Iris pigment epithelial cell (primary cell): ENCODE measurements at places on chromosomes 3 and 15.

DNA sequence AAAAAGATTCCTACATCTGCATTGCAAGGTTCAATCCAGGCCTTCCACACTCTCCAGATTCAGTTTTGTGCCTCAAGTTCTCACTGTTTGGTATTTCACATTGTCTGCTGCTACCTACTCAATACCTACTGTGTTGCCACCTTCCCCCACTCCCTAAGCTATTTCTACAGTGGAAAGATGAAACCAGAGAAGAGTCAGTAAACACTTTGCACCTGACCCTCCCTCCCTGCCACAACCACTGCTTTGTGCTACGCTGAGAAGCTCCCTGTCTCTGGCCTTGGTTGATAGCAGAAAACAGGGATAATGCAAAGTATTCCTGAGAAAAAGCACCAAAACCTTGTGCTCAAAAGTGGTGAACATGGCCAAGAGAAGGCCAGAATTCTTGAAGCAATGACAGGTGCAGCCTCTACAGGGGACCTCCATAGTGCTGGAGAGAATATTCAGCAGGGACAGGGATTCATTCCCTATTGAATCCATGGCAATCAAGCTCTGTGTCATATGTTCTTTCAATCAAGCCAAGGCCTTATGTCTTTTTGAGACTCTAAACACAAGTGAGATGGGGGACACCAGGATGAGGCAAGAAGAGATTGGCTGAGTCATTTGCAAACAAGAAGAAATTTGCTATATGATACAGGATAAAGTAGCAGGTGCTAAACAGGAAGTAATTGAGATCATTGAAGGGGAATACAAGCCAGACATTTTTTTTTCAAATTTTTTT, 83.5 kb upstream of the LIPC start:
- no peak for DNase-seq

DNA sequence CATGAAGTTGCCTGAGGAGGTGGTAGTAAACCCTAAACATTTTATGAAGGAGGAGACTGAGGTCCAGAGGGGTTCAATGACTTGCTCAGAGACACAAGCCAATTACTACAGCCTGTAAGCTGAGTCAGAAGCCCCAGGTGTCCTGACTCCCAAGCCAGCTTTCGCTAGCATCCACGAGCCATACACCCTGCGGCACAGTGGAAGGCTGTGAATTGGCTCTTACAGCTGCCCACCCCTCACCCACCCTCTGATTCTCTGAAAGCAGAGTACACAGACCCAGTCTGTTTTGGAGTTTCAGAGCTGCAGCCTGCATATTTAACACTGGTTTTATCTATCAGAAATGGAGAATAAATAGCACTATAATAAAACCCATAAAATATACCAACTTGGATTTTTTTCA, 253.4 kb downstream of the IGSF11 start:
- DNase-seq, result no peak

GRCh38 chr15:74283368-74283767, 47.2 kb downstream of the CCDC33 start:
- no peak for DNase-seq

GRCh38 chr3:65964838-65965237, 73.9 kb downstream of the MAGI1 start:
- DNase-seq, result no peak

- DNase-seq, result no peak
These were observed 153.8 kb upstream of the RORA start for GRCh38 chr15:61382927-61383326.

- DNase-seq, result no peak
These were observed at the start of gene MYL3 for GRCh38 chr3:46863261-46863782. Gene MYL3, minus strand, starts transcription at chr3:46863444. Its CDS starts 54 bp downstream, at chr3:46863390.

DNA sequence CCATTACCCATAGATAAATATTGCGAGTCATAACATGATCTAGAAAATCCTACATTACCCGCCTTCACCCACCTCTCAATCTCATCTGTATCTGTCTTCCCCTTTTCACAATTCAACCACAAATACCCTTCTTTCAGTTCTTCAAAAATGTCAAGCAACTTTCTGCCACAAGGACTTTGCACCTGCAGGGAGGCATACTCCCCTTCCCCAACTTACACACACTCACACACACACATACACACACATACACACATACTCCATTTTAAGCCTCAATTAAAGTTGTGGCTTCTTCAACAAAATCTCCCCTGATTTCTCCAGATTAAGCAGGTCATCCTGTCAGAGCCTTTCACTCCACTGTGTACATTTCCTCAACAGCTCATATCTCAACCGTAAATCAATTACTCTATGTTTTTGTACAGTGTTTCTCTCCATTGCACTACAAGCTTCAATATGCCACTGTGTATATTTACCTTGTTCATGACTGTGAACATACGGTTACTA, 33.1 kb upstream of the CCDC50 start:
- no peak for DNase-seq

DNA sequence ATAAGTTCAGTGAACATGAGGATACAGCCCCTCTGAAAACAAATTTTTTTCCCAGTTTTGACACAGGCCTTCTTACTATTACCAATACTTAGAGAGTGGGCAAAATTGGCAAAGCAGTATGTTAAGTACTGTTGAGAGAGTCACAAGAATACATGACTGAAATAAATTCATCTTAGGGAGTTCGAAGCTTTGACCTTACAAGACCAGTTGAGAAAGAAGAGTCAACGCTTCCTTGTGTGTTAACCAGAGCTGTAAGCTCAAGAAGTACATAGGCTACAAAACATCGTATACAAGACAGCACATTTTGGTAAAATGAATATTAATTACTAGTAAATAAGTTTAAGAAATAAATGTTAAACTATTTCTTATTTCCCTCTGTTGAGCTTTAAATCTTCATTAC, 164.4 kb upstream of the RORA start:
- no peak for DNase-seq

- DNase-seq, result peak; percentile 79
These were observed 6.8 kb upstream of the MFSD1 start for GRCh38 chr3:158794936-158795518.

- DNase-seq, result no peak
These were observed 417.0 kb downstream of the ROBO2 start for GRCh38 chr3:77456906-77457305.

DNA sequence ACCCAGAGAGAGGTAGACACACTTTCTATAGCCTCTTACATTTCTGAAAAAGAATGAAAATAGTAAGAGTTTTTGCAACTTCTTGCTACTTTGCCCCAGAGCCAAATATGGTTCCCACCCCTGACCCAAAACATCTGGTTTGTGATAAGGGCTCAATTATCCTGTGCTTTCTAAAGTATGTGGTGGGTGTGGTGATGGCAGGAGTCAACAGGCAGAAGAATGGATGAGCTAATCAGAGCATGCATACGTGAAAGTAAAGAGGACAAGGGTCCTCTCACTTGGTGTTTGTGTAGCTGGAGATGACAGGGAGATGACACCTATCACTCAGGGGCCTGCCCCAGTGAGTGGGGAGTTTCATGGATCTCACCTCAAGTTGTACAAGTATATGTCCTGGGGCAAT, 19.1 kb downstream of the KBTBD8 start:
- DNase-seq, result peak; percentile 20

DNA sequence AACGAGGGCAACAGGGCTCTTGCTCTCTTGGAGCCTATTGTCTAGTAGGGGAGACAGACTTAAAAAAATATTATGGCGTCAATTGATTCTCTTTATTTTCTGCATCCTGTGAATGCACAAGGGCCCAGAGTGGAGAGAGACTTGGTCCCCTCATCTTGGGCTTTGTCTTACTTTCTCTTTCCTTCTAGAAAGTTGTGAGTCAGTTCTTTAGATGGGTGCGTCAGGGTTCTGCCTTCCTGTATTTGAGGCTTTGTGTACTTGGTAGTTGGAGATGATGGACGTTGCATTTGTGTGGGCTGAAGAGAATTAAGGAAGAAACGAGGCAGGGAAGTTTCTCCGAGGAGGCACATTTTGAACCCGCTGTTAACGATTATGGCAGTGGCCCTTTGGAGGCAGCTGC, 52.9 kb downstream of the CACNA1D start:
- DNase-seq, result no peak

DNA sequence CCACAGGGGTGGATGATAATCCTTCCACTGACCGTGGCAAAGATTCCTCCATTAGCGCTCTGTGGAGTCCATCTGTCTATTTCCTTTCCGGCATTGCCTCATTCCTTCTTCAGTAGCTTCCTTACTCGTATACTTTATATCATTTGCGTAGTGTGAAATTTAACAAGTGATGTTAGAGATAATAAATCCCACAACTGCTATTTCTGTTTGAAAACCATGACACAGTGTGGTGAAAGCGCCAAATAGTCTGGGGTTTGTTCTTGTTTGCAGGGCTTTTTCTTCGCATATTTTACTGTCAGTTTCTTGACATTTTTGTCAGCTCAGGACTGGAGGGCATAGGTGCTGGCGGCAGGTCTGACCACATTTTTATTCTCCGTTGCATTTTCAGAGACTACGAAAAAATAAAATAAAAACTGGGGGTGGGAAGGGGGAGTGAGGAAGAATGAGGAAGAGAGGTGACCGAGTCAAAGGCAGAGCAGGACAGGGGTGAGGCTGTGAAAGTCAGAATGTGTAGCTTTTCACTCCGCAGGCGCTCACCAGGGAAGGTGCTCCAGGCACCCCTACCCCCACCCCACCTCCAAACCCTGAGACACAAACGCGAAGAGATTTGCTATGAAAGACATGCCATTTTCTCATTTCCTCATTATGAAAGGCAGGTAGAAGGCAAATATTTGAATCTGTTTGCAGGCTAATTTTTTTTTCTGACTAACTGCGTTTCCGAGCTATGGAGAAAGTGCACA, 965.0 kb downstream of the MCTP2 start:
- no peak for DNase-seq

- DNase-seq, result no peak
These were observed 194.4 kb upstream of the GBE1 start for GRCh38 chr3:81955878-81956277.

- peak; percentile 27 for DNase-seq
These were observed 317.1 kb upstream of the TGFBR2 start for GRCh38 chr3:30289324-30289723.

DNA sequence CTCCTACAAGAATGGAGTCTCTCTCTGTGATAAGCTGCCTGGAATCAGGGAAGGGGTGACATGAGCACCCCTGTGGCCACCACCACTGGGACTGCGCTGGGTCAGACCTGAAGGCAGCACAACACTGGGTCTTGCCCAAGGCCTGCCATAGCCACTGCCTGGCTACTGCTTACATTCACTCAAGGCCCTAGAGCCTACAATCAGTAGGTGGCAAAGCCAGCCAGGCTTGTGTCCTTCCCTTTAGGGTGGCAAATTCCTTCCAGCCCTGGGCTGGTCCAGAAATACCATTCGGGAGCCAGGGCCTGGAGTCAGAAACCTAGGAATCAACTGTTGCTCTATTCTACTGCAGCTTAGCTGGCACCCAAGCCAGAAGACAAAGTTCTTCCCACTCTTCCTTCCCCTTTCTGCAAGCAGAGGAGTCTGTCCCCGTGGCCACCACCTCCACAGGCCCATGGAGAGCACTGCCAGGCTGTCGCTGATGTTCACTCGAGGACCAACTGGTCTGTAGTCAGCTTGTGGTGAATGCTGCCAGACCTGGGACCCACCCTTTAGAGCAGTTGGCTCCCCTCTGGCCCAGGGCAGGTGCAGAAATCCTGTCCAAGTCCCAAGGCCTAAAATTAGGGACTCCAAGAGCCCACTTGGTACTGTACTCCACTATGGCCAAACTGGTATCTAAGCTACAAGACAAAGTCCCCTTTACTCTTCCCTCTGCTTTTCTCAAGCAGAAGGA, 307.4 kb downstream of the THSD4 start:
- no peak for DNase-seq

- no peak for DNase-seq
These were observed 41.8 kb downstream of the MUC20 start for GRCh38 chr3:195762611-195763010.

- peak; percentile 80 for DNase-seq
These were observed 107.4 kb downstream of the LRIG1 start for GRCh38 chr3:66393333-66394005.

DNA sequence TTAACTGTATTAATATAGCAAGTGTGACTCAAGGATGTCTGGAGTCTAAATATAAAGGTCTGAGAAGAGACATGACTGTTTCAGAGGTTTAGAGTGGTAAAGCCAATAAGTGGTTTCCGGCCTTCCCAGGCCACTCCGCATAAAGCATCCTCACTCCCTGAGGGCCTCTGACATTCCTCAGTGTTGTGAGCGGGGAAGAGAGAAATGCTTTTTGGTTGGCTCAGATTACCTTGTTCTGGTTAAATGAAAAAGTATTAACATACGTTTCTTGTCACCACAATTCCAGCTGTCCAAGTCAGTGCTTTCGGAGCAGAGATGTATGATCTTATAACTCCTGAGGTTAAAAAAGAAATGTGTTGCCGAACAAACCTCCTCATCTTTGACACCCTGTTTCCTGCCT, 103.8 kb downstream of the RBMS3 start:
- peak; percentile 76 for DNase-seq

DNA sequence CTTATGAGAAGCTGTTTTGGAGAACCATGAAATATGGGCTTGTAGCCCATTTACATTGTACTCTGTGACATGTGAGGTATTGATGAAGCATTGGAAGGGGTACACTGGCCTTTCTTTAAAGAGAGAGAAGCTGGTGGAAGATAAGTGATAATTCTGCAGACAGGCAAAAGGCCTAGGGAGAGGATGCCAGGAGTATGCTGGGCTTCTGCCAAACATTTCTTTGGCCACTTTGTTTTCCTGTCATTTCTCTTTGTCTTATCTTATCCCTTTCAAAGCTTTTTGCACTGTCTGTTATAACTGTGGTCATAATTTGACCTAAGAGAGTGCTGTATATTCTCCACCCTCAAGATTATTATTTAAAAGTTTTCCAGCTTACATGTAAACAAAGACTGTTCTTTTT, 109.6 kb upstream of the SEMA6D start:
- no peak for DNase-seq

DNA sequence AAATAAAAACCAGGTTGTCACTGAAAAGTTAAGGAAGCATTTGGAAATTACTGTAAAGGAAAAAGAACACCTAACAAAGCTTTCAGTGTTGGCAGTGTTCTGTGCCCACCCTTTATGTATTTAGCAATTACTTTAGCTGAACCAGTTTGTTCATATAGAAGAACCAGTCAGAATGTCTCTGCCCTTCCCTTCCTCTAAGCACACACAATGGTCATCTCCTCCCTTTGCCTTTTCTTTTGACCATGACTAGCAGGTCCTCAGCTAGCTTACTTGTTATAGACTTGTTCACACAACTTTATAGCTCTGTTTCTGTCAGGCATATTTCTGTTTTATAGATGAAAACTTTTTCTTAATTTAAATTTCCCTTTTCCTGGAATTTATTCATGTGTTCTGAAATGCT, 59.6 kb downstream of the AKAP13 start:
- DNase-seq, result no peak

GRCh38 chr15:46961795-46962194, 755.5 kb upstream of the SEMA6D start:
- DNase-seq, result no peak

- DNase-seq, result no peak
These were observed 3.5 kb upstream of the FAM81A start for GRCh38 chr15:59434481-59434880.
